ENCODE measurements at places on chromosomes 7 and 10. TPM values are rescaled to one million over a fixed set of nuclear protein-coding genes. Genes with fewer than 3 reads are reported as not detected.

The WEE2 gene
- total RNA-seq = not detected

DNA sequence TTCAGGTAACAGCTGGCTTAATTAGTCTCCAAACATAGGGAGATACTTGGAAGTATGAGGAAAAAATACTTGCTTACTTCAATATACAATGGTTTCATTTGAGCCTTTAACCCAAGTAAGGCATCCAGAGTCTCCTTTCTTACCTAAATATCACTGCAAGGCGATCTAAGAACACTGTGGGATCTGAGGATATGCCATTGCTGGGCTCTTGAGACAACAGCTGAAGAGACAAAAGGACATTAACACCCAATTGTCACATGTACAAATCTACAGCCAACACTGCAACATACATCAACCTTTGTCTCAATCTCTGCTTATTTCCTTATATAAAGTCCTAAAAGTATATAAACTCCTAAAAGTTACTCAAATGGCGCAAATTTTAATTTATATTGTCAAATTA lies 44.4 kb downstream of the IRF5 start:
- no peak for DNase-seq

DNA sequence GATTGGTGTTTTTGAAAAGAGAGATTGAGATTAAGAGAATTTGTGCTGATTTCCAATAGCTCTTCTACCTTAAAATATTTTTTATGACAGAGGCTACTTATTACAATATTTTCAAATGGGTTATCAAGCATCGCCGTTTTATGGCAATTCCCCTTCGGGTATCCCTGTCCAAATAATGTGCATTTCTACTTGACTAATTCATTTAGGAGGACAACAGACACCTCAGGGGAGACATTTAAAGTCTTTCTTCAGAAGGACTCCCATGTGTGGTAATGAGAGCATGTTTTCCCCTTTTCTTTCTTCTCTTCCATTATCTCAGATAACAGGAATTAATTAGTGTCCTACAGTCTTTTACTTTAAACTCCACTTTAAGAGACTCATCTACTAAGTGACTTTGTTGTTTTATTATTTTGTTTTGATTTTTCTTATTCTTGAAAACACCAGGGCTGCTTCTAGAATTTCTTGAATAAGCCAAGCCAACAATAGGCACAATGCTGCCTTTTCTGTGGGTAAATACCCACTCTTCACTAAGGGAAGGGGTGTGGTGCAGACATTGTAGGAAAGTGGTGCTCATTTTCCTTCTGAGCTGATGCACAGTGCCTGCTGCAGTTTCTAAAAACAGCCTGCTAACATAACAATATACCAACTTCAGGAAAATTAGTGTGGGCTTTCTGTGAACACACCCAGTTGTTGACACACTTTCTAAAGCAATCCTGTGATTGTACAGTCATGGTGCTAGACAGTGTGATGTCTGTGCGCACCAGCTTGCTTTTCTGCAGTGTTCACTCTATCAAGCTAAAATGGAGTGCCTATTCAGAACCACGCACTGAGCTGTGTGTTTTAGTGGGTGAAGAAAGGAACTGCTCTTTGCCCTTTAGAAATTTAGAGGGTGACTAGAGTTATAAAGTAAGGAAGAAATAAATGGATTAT lies 597.7 kb downstream of the NRG3 start:
- no peak for DNase-seq

The GPR85 gene
- total RNA-seq = not detected

DNA sequence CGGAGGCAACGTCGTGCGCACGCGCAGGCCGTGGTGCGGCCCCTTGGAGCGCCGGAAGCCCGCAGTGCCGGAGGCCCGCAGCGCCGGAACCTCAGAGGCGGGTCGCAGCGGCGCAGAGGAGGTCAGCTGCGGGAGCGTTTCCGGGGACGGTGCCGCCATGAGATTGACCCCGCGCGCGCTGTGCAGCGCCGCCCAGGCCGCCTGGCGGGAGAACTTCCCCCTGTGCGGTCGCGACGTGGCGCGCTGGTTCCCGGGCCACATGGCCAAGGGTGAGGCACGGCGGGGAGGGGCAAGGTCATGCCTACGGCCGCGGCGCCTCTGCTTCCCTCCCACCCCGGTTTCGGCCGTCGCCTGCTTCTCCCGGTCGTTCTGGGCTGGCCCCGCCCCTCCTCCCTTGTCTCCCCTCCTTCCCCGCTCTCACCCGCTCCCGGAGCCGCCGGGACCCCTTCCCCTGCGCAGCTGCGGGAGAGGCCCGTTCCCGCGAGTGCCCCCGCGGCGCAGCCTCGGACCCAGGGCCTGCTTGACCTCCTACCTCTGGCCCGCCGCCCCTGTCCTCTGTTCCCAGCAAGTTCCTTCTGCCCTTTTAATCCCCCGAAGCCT lies at the start of gene MTG1:
MTG1 (plus strand) TSS at position 94 of the 600 bp plus-strand sequence; CDS start at position 158, 64 bp downstream.
- DNase-seq = peak; percentile 99

DNA sequence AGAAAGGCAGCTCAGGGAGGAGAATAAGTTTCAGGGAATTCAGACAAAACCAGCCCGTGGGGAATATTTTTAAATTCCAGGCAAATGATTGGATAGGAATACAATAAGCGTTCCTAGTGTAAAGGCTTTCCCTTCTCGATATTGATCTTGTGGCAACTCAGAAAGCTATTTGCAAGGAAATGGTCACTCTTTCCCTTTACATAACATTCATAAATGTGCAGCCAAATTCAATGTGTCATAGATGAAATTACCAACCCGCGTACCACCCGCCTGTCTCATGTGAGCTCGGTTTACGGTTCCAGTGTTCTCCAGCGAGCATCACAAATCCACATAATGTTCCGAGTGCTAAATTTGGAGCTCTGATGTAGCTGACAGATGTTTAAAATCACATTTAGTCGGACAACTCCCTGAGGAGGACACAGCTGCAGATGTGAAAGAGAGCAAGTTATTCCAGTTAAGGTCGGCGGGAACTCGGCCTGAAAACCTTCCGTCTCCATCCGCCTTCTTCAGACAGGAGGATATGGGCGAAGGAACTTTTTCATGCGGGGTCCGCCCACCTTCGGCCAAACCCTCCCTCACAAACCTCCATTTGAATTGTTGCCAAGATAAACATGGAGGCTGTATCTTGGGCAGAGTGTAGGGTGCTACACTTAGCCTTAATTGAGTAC lies 327.0 kb downstream of the RNLS start:
- DNase-seq = no peak

The AEBP1 gene
- total RNA-seq = 18.4 TPM

The VAX1 gene
- total RNA-seq = not detected

- no peak for DNase-seq
These were observed 55.8 kb upstream of the FGFR2 start for GRCh38 chr10:121654021-121654545.

DNA sequence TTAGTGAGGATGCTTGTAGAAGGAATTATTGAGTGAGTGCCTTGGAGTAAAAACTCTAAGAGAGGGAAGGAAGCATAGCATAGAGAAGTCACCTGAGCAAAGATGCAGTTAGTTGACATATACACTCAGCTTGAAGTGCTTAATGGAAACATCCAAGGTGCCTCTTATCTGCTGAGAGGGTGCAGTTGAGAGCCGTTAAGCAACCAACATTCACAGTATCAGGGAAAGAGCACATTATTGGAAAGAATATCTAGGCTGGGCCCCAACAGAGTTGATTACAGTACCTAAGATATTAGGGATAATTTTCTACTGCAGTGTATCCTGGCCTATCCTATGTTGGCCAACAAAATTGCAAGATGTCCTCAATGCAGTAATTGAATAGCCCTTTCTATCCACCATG lies 302.0 kb downstream of the ETV1 start:
- DNase-seq = no peak

DNA sequence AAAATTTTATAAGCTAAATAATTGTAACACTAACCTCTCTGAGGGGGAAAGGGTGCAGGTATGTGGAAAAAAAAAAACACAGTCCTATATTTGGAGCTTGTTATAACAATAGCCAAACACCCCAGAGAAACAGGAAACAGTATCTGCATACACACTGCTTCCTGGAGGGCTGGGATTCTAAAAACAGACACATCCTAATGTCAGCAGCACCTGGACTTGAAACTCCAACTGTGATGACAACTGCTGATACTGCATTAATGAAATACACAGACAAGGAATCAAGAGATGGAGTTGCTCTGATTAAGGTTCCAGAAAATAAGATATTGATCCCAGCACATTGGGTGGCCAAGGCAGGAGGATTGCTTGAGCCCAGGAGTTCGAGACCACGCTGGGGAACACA lies 9.3 kb downstream of the DAGLB start:
- no peak for DNase-seq

DNA sequence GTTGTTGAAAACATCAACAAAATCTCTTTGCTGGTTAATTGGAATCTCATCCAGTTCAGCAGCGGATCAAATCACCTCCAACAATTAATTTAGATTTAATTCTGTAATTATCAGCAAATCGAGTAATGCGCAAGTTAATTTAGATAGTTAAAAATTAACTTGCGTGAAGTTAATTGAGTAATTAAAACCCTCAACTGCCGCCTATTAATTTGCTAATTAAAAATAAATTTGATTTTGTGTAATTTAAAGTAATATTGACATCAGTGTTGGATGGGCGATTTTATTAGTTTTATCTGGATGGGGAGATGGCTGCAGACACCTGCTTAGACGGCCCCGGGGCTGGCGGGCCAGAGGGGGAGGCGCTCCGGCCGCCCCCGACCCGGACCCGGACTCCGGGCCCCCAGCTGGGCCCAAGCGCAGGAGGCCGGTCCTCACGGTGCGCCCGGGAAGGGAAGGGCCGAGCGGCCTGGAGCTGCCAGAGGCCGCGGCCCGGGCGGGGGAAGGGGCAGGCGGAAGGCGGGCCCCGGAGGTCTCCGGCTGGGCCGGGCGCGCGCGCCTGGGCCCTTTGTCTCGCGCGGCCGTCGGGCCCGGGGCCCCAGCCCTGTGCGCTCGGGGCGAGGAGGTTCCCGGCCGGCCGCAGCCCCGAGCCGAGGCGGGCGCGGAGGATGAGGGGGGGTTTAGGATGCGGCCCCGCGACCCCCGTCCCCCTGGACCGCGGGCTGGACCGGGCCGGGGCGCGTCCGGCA lies 3.3 kb upstream of the UNCX start:
- DNase-seq = no peak

DNA sequence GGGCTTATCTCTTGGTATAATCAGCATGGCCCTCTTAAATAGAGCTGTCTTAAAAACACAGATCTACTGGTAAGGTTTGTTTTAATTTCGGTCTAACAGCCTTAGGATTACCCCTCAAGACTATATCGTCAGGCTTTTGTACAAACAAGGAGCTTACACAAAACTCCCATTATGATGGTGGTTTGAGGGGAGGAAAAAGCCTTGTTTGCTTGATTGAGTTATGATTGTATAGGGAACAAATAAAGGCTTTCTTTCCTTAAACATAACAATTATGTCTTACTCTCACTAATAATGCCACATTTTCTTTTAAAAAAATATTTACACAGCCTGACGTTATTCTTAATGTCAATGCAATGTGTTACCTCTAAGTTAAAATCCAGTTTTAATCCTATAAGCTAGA lies 188.8 kb upstream of the TCF7L2 start:
- no peak for DNase-seq

The ZNF316 gene
- total RNA-seq = 24.6 TPM

DNA sequence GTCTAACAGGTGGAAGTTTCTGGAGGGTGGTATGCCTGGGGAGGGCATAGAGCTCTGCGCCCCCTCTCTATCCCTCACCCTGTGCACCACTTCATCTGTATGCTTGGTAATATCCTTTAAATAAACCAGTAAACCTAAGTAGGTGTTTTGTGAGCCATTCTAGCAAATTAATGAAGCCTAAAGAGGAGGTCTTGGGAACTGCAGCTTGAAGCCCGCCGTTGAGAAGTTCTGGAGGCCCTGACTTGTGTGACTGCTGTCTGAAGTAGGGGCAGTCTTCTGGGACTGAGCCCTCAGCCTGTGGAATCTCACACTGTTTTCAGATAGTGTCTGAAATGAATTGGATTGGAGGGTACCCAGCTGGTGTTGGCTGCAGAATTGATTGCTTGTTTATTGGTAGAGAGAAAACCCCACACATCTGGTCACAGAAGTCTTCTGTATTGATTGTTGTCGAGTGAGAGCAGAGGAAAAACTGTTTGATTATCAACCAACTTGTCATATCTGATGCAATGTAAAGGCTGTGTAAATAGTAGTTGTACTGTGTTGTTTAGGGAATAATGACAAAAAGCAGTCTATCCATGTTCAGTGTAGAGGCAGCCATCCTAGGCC lies 4.7 kb downstream of the CRCP start:
- no peak for DNase-seq

- no peak for DNase-seq
These were observed 33.6 kb upstream of the HDAC9 start for GRCh38 chr7:18461785-18462467.

The CYP3A7 gene
- not detected for total RNA-seq

The MKX gene
- 1.0 TPM for total RNA-seq

DNA sequence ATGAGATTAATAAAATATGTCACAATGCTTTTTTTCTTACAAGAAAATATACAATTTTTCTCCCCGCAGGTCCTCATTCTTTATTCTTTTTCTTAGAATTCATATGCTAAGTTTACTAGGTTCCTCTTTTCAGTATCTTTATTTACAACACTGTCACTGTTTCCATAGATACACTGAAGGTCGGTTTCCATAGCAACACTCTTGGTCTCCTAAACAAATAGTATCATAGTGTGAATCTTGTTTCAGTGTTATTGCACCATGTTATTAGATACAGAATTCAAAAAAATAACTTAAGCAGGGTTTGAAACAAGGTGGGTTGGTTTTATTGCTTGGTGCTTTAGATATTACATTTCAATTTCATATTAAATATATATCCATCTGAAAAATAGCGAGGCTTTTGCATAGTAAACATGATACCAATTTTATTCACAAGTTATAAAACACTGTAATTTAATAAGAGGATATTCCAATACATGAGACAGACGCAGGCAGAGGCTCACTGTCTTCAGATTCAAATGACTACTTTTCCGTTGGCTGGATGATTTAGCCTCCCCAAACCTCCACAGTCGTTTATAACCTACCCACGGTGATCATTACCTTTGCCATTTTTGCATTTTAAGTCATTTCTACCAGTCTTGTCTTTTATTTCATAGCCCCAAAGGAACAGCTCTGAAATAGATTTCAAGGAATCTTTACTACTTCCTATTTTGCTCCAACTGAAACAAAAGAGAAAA lies 88.9 kb upstream of the KLF6 start:
- peak; percentile 38 for DNase-seq

- no peak for DNase-seq
These were observed 57.5 kb downstream of the COL17A1 start for GRCh38 chr10:104028146-104028545.

DNA sequence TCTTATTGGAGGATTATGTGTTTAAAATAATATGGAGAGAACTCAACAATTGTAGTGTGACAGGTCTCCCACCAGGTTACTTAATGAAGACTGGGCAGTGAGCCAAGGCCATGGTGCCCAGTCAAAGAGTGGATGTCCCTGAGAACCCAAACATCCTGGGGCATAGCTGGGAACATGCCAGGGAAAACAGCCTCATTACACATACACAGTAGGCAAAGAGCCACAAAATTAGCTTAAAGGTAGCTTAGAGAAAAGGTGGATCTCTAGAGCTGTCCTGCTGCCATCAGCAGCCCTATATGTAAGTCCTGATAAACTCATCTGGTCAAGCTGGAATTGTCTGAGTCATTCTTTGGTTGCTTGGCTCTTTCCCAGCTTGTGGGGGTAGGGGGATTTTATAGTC lies 287.8 kb downstream of the PHF14 start:
- no peak for DNase-seq

The ELAPOR2 gene
- total RNA-seq = 9.3 TPM

GRCh38 chr10:113680190-113681111 lies 739 bp downstream of the CASP7 start:
- DNase-seq = peak; percentile 47

Measured in activated T-cell treated with anti-CD3 and anti-CD28 coated beads, Interleukin-2, amount 50 U/mL, for 72 hours (primary cell).